ENCODE measurements at places on chromosomes 2 and 18.

GRCh38 chr18:35142275-35142615 lies 98.6 kb upstream of the ZNF397 start:
- DNase-seq = no peak

- no peak for DNase-seq
Measured at GRCh38 chr2:54189539-54189938, 66.5 kb downstream of the TSPYL6 start.

DNA sequence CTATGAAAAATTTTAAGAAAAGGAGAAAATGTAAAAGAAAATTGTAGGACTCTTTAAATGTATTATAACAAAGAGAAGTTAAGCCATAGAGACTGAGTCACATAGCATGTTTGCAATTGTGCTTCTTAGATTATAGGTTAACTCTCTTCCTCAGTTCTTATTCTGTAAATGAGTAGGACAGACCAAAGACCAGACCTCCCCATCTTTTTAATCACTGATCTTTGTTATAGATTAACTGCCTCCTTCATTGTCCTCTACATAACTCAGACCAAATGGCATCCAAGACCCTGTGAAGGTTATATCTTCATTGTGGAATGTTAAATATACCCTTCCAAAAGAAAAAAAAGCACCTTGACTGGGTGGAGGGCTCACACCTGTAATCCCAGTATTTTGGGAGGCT lies 316.9 kb upstream of the LRRTM4 start:
- no peak for DNase-seq

DNA sequence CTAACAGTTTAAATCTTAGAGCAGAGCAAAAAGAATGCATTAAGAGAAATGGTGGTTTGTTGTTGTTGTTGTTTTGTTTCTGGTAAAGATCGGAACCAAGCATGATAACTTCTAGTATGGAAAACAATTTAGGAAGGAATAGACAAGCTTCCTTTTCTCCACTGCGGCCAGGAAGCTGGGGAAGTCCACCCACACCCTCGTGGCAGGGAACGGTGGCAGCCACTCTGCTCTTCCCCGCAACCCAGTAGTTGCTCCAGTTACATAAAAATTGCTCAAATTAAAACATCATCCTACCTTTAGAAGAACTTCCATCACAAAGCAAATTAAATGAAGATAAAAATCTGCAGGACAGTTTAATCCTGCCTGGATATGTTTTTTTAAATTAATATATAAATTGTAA lies 113.0 kb downstream of the RBMS1 start:
- no peak for DNase-seq

DNA sequence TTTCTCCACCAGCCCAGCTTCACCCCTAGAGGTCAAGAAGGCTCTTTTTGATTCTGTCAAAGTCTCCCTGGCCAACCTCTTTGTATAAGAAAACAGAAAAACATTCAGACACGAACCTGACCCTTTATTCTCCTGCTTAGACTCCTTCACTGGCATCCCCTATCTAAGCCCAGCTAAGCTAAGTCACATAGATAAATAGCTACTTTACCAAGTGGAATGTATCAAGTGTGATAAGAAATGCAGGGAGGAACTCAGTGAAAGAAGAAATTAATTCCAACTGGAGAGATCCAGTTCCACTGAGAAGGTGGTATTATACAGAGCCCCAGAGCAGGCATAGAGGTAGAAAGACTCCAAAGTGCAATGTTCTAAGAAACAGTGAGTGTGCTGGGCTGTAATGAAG lies 489.5 kb downstream of the TNS1 start:
- no peak for DNase-seq

All from NCI-H1930 (cell line).